Keratinocyte (primary cell): ENCODE measurements at places on chromosomes 16 and 17. TPM values are rescaled to one million over a fixed set of nuclear protein-coding genes. Genes with fewer than 3 reads are reported as not detected.

Gene CDC42EP4
- polyA plus RNA-seq: 5.9 to 11.1 TPM (median 9.4 TPM) in 3 replicates

Gene DRC7
- polyA plus RNA-seq: not detected in 3 replicates

Gene HS3ST3B1
- 3.7 to 5.6 TPM (median 3.9 TPM) in 3 replicates for polyA plus RNA-seq

GRCh38 chr17:67606471-67606870 lies 111.3 kb upstream of the NOL11 start:
- no peak overlapping the region for H3K4me3 ChIP-seq
- no peak overlapping the region for H3K27ac ChIP-seq
- H3K4me1 ChIP-seq: peaks cover 20% of the 10 kb centered on the region
- no peaks in the 10 kb centered on the region for H3K27me3 ChIP-seq
- no peak for DNase-seq
- H3K36me3 ChIP-seq: peaks cover 7% of the 10 kb centered on the region

DNA sequence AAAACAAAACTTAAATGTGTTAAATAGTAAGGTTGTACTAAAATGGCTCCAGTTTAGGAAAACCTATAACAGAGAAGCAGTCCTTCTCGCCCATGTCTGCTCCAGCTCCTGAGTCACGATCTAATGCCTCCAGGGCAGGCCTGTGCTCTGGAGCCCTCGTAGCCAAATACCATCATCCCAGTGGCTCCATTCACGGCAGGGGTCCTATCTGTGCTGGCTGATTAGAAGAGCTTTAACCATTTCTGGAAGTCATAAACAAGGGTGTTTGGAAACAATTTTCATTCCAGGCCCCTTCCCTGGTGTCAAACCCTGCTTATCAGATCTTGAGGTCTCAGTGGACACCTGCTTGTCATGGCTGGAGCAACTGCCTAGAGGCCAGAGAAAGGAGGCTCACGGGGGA lies 336.9 kb downstream of the SOX9 start:
- H3K36me3 ChIP-seq: peaks cover 2% of the 10 kb centered on the region
- DNase-seq: no peak
- H3K4me1 ChIP-seq: peaks cover 15% of the 10 kb centered on the region
- H3K4me3 ChIP-seq: no peak overlapping the region
- H3K27ac ChIP-seq: no peak overlapping the region

- H3K27me3 ChIP-seq: no peaks in the 10 kb centered on the region
- H3K4me1 ChIP-seq: no peaks in the 10 kb centered on the region
- H3K4me3 ChIP-seq: no peak overlapping the region
- no peak overlapping the region for H3K27ac ChIP-seq
Observed at GRCh38 chr17:9306086-9306485, 269.5 kb downstream of the STX8 start.

- DNase-seq: no peak
- no peaks in the 10 kb centered on the region for H3K27me3 ChIP-seq
- H3K4me1 ChIP-seq: peaks cover 8% of the 10 kb centered on the region
- no peak overlapping the region for H3K27ac ChIP-seq
Observed at GRCh38 chr17:27339198-27339835, 45.4 kb downstream of the WSB1 start.

- DNase-seq: no peak
- no peak overlapping the region for H3K27ac ChIP-seq
- H3K27me3 ChIP-seq: no peaks in the 10 kb centered on the region
- no peaks in the 10 kb centered on the region for H3K4me1 ChIP-seq
Observed at GRCh38 chr16:51222016-51222415, 70.9 kb upstream of the SALL1 start.
